ENCODE measurements at places on chromosomes 12 and 14.

DNA sequence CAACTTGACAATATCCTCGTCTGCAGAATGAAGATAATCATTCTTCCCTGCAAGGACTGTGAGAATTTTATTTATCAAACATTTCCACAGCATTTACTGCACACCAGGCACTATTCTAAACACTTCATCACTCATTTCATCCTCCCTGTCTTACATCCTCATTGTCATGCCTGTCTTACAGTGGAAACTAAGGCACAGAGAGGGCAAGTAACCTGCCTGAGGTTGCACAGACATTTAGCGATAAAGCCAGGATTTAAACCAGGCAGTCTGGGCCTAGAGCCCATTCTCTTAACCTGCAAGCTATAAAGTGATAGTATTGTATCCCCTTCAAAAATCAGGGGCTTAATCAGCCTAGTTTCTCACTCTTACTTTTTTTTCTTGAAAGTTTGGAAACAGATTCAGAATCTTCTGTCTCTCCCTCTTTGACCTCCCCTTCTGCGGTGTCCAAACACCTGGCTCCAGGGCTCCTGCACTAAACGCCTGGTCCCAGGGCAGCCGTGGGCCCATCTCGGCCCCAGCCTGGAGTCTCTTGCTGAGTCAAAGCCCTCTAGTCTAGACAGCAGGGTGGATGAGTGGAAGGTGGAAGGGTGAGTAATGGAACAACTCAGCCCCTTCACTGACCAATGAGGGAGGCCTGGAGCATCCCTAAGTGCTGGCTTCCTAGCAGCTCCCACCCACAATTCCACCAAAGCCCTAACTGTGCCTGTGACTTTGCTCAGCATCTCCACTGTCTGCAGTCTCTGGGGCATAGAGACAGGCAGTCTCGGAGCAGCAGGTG is 12.5 kb downstream of the ISM2 start:
- no peak for DNase-seq

- no peak for DNase-seq
Measured at GRCh38 chr12:4645023-4645422, 3.8 kb downstream of the AKAP3 start.

DNA sequence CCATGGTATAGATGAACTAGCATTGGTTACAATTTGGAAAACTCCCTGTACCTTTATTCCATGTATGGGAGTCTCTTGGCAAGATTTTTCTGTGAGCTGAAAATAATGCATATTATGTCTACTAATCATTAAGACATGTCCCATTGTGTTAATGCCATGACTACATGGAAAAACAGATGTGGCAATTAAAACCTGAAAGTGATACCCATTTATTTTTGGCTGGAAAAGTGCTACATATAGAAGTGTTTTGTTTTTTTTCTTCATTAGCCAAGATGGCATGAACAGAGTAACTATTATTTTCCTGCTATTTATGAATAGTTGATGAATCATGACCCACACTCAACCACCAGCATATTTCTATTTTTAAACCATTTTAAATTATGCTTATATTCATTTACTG is 58.2 kb downstream of the ALG10B start:
- no peak for DNase-seq

- no peak for DNase-seq
Measured at GRCh38 chr12:32516230-32516629, 116.9 kb downstream of the FGD4 start.

DNA sequence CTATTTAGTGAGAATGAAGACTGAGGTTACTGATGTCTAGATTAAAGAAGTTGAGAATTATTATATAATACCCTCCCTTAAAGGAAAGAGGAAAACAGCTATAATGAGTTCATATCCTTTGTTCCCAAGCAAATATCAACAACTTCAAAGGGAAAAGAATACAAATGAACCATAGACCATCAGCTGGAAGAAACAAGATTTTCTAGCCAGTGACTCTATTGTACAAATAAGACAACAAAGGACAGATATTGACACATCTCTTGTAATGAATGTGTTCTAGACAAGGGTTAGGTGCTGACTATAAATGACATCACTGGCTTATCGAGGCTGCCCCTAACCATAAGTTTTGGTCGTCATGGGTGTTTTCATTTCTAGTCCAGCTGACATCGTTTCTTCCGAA is 48.2 kb downstream of the SLC38A4 start:
- no peak for DNase-seq

DNA sequence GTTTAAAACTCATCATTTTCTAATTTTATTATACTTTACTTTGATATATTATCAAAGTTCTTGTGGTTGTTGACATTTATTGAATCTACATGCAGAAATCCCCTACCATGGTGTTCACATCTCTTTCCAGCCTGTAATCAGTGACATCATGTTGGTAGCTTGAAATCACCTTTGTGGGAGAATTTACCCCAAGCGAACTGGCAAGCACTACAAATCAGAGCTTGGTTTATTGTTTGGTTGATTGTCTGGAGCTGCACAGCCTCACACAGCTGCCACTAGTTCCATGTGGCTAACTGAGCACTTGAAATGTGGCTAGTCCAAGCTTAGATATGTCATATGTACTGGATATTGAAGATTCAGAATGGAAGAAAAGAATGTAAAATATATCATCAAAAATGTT is 15.4 kb upstream of the KRT5 start:
- no peak for DNase-seq

DNA sequence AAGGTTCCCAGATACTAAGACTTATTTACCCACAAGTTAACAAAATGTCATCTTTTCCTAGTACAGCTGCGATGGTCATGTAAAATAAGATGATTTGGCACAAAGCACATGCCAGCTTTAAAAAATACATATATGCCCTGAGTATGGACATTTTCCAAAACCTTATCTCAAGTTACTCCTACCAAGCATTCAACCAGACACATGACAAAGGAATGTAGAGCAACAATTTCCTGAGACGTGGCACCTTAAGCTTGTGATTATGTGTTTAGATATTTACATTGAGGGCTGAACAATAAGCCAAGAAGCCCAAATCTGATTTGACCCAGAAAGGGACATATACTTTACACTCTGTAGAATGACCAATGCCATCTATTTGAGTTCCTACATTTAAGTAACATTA is 24.5 kb upstream of the OVCH1 start:
- DNase-seq: no peak

GRCh38 chr12:110403976-110404682 is 621 bp upstream of the ANAPC7 start:
- peak; percentile 73 for DNase-seq

GRCh38 chr12:84974155-84974815 is 61.7 kb upstream of the SLC6A15 start:
- no peak for DNase-seq

GRCh38 chr12:49133014-49133413 is 1.8 kb upstream of the TUBA1B start:
- DNase-seq: no peak

DNA sequence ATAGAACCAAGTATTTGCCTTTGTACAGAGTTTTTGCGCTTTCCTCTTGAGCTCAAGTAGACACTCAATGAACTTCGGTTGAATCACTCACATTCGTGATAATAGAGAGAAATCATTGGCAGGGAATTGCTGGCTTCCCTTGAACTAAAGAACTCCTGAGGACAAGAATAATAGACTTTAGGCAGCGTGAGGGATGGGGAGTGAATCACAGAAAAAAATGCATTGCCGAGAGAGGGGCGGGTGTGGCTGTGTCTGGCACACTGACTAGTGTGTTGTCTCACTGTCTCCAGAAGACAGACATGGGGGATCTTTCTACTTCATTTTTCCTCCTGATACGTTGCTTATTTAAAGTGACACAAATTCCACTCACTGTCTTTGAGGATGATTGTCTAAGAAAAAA is 805.2 kb downstream of the BCL11B start:
- DNase-seq: no peak

GRCh38 chr12:92122941-92123779 is 22.5 kb downstream of the BTG1 start:
- no peak for DNase-seq

- no peak for DNase-seq
Measured at GRCh38 chr12:45354399-45354798, 138.5 kb downstream of the ANO6 start.

DNA sequence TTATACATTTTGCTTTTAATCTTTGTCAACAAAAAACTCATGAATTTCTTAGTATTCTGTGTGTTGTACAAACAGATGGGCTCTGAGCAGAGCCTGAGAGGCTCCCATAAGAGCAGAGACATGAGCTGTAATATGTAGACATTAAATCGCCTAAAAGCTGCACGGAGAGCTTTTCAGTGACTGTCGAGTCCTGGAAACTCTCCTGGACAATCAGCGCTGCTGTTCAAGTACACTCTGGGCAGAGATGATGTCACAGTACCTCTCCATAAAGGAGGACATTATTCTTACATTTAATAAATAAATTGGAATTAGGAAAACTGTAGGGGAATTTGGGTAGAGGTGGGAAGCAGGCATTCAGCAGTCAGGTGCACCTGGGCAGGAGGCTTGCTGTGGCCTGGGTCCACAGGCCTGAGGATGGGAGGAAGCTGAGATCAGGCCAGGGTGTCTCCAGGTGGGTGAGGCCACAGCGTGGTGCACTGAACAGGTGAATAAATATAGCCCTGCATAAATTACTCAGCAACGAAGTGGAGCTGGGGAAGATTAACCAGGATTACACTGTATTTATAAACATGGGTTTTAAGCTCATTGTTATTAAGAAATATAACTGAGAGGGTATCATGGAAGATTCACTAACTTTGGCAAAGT is 13.3 kb upstream of the TCL1A start:
- no peak for DNase-seq

DNA sequence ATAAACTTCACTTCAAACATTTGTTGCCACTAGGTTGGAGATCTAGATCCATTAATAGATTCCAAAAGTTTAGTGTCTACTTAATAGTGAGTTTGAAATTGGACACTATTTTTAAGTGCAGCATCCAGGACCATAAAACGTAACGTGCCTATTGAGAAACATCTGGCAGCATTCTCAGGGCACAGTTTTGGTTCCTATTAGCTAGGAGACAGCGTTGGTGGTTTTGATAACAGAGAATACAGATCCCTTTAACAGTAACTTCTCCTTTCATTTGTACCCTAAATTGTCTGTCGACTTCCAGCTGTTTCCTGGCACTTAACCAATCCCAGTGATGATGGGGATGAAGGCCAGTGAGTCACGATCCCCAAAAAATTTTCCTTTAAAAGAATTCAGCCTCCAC is 25.8 kb downstream of the KCNK10 start:
- no peak for DNase-seq

GRCh38 chr14:101862711-101863110 is 101.2 kb downstream of the PPP2R5C start:
- no peak for DNase-seq

DNA sequence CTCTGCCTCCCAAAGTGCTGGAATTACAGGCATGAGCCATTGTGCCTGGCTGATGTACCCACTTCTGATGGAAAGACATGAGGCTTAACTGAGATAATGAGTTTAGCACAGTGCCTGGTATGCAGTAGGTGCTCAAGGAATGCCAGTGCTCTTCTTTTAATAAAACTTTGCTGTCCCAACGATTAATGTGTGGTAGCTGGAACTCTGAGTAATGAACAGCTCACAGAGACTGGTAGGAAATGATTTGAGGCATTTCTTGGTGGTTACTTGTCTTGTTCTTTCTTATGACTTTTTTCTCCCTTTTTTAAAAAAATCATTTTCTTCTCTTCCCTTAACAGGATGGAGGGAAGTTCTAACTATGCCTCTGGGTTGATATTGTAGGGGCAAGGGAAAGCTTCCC is 235.7 kb upstream of the PWP1 start:
- no peak for DNase-seq

DNA sequence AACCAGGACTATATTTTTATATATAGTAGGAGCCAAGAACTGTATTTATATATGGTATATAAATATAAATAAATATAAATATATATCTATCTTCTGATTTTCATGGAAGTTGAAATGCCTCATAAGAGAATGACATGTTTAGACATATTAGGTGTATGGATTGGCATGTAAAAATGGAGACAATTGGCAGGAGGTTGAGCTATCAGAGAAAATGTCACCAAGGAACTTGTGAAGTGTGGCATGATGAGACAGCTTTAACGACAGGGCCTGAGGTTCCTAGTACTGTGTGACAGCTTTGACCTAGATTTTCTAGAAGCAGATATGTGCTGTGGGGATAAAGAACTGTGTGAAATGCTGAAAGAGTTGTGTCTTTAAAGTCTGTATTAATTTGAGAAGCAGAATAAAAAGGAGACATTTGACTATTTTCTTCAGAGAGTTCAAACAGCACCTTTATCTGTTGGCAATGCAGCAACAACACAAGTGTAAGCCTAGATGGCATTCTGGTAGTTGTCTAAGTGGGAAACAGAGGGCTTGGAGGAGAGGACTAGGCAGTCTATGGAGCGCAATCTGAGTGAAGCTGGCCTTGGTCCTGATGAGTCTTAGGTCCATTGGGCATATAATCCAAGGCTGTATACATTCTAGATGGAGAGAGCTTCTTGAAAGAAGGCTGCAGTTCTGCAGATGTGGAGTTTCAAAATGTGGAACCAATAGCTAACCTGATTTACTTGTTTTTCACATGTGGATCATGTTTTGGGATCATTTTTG is 47.7 kb upstream of the MDGA2 start:
- no peak for DNase-seq

GRCh38 chr12:14614704-14615121 is 47.0 kb upstream of the PLBD1 start:
- no peak for DNase-seq

DNA sequence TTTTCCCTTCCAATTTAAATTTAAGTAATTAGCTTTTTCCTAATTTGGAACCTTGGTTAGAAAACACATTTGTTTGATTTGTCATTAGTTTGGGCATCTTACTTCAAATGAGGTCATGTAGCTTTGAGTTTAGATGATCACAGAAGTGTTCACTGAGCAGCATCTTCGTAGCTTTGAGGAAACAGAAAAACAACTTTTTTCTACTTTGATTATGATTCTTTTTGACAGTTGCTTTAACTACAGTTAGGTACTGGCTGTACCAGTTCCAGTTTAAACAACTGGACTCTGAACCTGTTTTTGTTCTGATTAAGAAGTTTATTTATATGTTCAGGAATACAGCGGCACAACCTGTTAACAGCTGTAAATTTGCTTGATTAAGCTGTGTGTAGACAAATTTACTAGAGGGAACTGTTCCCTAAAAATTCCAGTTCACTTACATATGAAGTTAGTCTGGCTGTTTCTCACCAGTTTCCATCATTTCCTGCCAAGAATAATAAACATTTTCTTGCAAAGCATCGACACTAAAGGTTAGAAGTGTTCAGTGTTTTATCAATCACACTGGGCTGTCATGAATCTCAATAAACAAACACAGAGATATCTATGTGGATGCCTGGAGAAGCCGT is 191.9 kb downstream of the RAD51B start:
- DNase-seq: no peak

GRCh38 chr12:49909826-49910225 is 6.1 kb upstream of the FAIM2 start:
- no peak for DNase-seq

- no peak for DNase-seq
Measured at GRCh38 chr12:108053512-108053911, 75.6 kb upstream of the WSCD2 start.

GRCh38 chr12:113088971-113089756 is 32.6 kb downstream of the DTX1 start:
- DNase-seq: peak; percentile 17

Measured in effector CD4-positive, alpha-beta T cell (primary cell).